ENCODE measurements at places on chromosomes 5 and 9.

- DNase-seq: no peak
Observed at GRCh38 chr9:97842960-97843359, 10.1 kb upstream of the FOXE1 start.

GRCh38 chr5:4857761-4858160 is 282.4 kb upstream of the ADAMTS16 start:
- DNase-seq: no peak

- no peak for DNase-seq
Observed at GRCh38 chr9:127267793-127268525, 3.4 kb downstream of the GARNL3 start.

DNA sequence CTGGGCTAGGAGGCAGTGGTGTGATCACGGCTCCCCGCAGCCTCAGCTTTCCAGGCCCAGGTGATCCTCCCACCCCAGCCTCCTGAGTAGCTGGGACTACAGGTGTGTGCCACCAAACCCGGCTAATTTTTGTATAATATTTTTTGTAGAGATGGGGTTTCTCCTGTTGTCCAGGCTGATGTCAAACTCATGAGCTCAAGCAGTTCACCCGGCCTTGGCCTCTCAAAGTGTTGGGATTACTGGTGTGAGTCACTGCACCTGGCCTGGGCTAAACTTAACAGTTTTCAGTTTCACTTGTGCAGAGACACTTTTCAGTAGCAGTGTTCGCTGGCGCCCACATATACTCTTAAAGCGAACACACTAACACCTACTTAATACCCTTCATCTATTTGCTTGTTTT is 205.6 kb upstream of the ZNF608 start:
- DNase-seq: no peak

All from T-helper 22 cell (primary cell).